GDM1 (cell line): ENCODE measurements at places on chromosomes 3 and 15.

- peak; percentile 91 for DNase-seq
Observed at GRCh38 chr3:46987743-46988401, 8.4 kb downstream of the NBEAL2 start.

- DNase-seq = no peak
Observed at GRCh38 chr15:94105760-94106159, 125.6 kb upstream of the MCTP2 start.

DNA sequence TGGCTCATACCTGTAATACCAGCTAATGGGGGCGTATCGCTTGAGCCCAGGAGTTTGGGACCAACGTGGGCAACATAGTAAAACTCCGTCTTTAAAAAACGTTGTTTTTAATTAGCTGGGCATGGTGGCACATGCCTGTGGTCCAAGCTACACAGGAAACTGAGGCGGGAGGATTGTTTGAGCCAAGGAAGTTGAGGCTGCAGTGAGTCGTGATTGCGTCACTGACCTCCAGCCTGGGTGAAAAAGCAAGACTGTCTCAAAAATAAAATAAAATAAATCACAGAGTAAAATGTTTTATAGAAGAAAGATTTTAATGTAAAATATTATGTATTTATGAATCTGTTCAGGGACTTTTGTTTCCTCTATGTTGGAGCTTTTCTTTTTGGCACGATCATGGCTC lies 15.3 kb upstream of the STRIT1 start:
- DNase-seq = no peak

GRCh38 chr15:50146632-50147031 lies 27.6 kb upstream of the ATP8B4 start:
- no peak for DNase-seq

- DNase-seq = no peak
Observed at GRCh38 chr3:141998669-141999290, 122.3 kb downstream of the ATP1B3 start.

DNA sequence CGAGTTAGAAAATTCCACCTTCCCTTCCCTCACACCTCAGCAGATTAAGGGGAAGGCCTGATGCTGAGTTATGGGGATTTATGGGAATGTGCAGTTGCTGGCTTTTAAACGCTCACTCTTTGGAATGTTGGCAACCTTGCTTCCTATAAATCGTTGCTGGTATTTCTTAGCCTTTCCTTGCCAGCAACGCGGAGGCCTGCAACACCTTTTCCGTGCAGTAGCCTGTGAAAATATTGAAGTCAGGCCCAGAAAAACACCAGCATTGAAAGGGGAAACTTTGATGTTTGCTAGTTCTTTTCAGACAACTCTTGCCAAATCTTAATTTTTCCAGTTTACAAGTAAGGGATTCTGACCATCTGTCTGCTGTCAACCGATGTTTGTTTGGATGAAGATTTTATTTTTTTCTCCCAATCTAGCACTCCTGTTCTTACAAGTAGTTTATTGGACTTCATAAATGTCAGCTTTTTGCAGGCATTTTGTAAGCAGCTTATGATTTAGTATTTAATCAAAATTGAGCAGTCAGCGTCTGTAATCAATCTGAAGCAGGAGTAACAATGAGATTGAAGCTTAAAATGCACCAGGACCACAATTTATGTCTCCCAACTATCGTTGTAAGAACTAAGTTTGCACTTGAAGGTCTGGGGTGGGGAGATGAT lies 251.0 kb downstream of the RPLP1 start:
- no peak for DNase-seq

- no peak for DNase-seq
Observed at GRCh38 chr15:62428259-62428658, 263.2 kb upstream of the C2CD4B start.

- DNase-seq = no peak
Observed at GRCh38 chr3:175898194-175898593, 1039.1 kb downstream of the NAALADL2 start.

DNA sequence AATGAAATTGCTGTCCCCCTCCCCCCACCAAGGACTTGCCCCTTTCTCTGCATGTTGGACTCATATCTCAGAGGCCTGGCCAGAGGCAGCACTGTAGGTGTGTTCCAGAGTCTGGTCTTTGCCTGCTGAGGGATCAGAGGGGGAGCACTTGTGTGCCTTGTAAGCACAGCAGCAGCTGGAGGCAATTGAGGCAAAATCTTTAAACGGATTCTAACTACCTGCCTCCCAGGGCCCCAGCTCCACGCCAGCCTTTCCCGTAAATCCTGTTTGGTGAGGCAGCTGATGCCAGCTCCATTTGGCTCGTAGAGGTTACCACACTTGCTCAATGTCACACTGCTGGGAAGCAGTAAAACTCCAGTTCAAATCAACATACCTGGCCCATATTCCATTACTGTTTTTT lies 2.3 kb upstream of the IDH2 start:
- DNase-seq = no peak
